ENCODE measurements at places on chromosomes 6 and 20.

DNA sequence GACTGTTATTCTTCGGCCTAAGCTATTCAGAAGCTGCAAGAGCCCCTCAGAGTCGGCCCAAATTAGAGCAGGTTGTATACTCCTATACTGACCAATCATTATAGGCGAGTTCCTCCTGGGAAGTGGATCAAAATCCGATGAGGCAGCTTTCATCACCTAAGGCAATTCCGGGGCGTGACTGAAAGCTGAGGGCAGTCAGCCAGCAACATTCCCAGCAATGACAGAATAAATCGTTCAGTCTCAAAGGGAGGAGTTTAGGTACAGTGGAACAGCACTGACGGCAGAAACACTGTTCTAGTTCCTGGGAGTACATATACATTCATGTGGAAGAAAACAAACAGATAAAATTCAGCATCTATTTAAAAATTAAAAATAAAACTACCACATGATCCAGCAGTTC is 10.8 kb downstream of the HLA-DQB2 start:
- DNase-seq = no peak

GRCh38 chr6:165615636-165616035 is 47.4 kb downstream of the PDE10A start:
- no peak for DNase-seq

- no peak for DNase-seq
These were observed 17.1 kb downstream of the MYLIP start for GRCh38 chr6:16146028-16146427.

- no peak for DNase-seq
These were observed 37.9 kb downstream of the SIM1 start for GRCh38 chr6:100426744-100427338.

DNA sequence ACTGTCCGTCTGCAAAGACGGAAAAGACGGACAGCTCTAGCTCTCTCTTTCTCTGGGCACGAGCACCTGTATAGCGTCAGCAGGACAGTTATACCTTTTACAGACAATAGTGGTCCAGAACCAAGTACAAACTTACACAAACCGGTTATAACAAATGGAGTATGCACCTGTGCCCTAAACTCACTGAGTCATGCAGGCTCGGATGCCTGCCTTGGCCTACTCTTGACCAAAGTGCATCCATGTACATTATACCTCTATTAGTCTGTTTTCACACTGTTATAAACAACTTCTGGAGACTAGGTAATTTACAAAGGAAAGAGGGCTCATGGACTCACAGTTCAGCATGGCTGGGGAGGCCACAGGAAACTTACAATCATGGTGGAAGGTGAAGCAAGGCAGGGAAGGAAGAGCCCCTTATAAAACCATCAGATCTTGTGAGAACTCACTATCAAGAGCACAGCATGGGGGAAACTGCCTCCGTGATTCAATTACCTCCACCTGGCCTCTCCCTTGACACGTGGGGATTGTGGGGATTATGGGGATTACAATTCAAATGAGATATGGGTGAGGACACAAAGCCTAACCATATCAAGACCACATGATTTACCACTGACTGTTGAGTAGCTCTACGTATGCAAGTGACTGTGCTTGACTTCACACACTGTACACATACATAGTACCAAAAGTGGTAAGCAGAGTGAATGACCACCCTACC is 23.1 kb downstream of the MAN1A1 start:
- no peak for DNase-seq

DNA sequence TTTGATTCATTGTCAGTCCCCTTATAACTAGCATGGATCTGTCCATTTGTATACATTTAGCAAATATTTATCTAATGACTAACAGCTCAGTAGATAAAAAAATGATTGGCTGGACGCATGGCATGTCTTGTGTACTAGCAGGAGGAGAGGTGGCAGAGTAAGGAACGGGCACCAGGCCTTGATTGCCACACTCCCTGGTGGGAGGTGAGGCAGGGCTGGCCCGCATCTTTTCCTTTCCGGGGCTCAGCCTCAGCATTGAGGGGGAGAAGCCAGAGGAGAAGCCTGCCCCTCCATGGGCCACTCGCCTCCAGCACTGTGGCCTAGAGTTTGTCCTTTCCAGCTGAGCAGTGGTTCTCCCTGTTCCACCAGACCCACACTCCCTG is 84.9 kb upstream of the TMEM181 start:
- DNase-seq = peak; percentile 81

DNA sequence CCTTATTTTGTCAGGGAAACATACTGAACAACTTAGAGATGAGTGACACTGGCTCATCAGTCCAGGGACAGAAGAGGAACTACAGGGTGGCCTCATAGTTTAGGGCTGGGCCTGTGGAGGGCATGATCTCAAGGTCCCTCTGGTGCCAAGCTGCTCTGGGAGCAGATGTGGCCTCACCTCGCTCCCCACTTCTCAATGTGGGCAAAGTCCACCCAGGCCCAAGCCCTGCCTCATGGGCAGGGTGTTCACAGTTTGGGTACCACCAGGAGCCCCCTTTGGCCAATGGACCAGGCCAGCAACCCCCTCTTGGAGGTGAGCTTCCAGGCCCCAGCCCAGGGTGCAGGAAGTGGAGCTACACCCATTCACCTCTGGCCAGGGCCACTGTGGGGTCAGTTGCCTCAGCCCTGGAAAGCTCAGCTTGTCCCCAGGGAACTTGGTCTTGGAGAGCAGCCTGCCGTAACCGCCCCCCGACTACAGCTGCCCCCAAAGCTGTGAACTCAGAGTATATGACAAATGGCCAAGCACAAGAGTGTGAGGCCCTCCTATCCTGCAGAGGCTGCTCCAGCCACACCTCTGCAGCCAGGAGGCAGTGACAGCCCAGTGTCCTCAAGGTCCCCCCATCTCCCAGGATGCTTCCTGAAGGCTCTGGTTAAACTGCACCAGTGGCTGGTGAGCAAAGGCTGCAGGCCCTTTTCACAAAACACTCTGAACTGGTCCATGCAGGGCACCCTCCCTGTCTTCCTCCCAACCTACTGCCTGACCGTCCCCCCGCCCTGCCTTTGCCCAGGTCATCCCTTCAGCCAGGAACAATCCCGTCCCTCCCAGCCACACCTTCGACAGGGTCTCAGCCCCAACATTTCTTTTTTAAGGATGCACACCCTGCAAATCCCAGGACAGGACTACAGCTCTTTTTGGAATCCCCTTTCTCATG is 3.6 kb downstream of the ADISSP start:
- DNase-seq = no peak

DNA sequence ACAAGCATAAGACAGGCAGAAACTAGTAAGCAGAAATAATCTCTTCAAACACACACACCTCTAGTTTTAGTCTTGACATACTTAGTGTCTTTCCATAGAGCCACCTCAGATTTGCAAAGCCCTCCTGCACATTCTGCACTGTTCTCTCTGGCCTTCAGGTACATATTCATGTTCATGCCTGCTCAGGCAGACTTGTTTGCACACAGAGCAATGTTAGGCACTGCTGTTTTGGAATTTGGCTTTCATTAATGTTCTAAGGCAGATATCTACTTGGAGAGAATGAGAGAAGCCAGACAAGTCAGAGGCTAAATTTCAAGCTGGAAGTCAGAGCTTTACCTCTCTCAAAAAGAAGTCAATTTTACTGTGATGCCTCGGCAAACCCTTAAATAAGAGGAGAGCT is 21.3 kb upstream of the DST start:
- DNase-seq = no peak

- no peak for DNase-seq
These were observed 5.1 kb downstream of the DIDO1 start for GRCh38 chr20:62921119-62921687.

DNA sequence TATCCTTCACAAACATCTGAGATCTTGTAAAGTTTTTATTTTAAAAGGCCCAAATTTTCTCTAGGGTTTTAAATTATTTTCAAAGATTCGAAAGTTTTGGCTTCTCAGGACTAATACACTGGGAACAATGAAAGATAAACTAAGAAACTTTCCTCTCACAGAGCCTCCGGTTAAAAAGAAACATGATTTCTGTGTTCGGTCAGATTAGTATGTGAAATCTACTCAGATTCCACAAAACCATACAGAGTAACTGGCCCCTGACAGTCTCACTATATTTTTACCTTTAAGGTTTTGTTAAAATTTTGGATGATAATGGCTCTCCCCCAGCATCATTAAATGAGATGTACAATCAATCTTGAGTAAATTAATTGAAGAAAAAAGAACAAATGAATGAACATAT is 471.0 kb downstream of the COL12A1 start:
- DNase-seq = no peak

DNA sequence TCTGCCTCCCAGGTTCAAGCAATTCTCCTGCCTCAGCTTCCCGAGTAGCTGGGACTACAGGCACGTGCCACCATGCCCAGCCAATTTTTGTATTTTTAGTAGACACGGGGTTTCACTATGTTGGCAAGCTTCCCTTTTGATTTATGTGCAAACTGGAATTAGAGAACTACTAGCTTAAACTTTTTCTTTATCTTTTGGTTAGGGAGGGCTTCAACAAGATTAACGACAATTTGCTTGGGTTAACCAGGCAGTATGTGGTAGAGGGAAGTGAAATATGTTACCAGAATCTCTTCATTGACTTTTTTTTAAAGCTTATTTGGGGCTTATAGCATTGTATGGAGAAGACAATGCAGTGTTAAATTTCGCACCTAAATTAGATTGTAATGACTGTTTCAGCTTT is 9.0 kb downstream of the MYO6 start:
- no peak for DNase-seq

GRCh38 chr20:43432498-43432897 is 25.2 kb upstream of the SRSF6 start:
- DNase-seq = no peak

DNA sequence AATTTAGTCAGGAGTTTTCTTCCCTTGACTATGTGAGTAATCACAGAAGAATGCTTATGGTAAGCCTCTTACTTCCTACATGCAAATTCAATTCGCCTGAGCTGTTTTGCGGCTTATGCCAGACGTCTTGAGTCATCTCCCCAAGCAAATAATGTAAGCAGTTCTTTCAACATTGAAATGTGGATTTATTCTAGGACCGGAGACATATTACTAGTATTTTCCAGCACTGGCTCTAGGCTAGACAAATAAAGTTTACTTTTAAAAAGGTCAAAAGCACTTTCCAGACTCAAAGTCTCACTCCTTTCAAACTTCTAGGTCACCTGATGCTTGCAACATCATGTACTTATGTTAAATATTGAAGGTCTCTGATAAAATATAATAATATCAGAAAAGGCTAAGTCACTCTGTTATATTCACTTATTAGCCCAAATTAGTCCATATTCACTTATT is 38.1 kb upstream of the NOX3 start:
- no peak for DNase-seq

- no peak for DNase-seq
These were observed 1.9 kb upstream of the SERINC3 start for GRCh38 chr20:44523746-44524145.

DNA sequence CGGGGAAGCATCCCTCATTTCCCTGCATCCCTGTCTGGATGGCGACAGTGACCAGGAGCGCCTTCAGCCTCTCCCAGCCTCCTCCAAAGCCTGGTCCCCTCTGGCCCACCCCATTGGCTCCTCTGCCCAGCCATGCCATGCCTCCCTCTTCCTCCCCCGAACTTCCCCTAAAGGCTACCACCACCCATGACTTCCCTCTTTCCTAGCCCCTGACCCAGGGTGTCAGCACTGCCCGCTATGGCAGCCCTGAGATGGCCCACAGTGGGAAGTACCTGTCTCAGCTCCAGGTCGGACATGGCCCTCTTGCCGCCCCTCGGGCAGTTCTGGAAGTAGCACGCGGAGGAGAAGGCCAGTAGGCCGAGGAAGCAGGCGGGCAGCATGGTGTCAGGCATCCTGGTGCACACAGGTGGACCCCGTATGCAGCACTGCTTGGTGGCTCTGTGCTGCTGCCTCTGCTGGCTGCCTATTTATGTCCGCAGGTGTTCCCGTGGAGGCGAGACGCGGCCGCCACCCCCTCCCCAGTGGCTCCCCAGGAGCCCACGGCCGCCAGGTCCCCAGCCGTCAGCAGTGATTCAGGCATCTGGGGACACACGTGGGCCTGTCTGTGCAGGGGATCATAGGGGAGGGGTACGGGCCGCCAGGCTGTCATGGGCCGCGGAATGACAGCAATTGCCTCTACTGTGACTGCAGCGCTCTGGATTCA is at the start of gene AVP:
AVP (minus strand) TSS at position 442 of the 703 bp plus-strand sequence; CDS start at position 392, 50 bp downstream.
- DNase-seq = no peak

DNA sequence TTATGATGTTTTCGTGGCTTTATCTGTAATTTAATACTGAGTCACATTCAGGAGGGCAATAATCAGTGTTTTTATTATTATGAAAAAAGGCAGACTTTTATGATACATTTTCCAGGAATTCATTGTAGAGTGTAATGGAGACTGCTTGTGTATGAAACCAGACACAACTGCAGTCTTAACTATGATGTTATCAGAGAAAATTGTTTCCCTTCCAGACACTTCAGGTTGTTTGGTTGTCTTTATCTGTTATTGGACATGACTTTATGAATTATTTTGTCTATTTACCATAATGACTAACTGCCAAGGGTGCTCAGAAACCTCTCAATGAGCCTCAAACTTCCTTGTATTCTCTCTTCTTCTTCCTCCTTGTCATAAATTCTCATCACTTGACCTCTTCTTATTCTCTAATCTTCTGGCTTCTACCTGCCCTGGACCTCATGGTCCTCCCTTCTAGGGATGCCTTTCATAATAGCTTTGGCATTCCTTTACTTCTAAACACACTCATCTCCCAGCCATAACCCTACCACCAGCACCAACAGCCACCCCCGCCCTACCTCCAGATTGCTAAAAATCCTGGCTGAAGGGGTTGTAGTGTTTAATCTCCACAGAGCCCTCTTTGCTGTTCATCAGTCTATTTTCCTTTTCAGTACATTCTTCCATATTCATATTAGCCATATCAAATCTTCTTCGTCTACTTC is 492.5 kb downstream of the CDKAL1 start:
- no peak for DNase-seq

DNA sequence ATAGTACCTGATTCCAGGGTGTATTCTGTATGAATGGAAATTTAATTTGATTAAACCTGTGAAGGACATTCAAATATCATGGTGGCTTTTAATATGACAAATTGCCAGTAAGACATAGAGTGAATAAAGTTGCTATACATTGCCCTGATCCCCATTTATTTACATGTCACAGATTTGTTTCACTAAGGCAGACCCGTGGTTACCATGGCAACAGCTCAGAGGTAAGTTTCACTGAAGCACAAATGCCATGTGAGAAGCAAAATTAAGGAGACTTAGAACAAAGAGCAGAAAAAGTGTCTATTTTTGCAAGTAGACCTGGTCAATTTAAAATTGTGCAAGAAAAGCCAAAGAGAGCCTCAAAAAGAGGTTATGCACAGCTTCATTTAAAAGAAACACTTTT is 63.7 kb downstream of the PXDC1 start:
- no peak for DNase-seq

GRCh38 chr6:137970368-137970767 is 103.3 kb downstream of the TNFAIP3 start:
- DNase-seq = no peak

GRCh38 chr6:41581381-41581991 is 35.3 kb downstream of the FOXP4 start:
- peak; percentile 7 for DNase-seq

GRCh38 chr6:3280866-3281465 is 22.2 kb downstream of the PSMG4 start:
- DNase-seq = no peak

GRCh38 chr6:160455541-160456213 is 107.5 kb downstream of the SLC22A3 start:
- DNase-seq = no peak

GRCh38 chr6:20292905-20293304 is 80.6 kb upstream of the MBOAT1 start:
- DNase-seq = no peak
